ENCODE measurements at places on chromosomes 12 and 14.

DNA sequence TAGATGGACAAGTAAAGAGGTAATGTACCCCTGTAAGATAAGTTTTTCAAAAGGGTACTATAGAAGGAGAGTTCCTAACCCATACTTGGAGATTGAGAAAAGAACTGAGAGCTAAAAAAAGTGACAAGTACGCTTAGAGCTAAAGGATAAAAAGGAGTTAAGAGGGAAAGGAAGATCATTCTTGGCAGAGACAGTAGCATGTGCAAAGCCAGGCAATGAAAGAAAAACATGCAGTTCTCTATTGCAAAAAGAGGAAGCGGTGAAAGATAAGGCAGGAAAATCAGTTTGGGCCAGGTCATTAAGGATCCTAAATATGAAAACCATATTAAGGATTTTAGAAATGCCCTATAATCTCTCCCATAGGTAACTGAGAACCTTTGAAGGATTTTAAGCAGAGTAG, 500.4 kb upstream of the GARIN6 start:
- no peak for DNase-seq

DNA sequence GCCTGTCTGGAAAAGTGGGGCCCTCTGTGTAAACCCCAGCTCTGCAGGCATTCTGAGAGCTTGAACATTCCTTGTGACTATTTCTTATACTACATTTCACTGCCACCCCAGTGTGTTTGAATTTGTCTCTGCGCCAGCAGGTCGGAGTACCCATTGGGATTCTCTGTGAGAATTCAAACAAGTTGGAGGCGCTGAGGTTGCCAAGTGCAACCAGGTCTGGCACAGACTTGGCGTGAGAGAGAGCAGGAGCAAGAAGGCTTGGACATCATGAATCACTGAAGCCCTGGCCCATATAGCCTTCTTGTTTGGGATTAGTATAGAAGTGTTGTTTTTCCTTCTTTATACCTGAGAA, 33.0 kb upstream of the ATP2A2 start:
- DNase-seq, result no peak

DNA sequence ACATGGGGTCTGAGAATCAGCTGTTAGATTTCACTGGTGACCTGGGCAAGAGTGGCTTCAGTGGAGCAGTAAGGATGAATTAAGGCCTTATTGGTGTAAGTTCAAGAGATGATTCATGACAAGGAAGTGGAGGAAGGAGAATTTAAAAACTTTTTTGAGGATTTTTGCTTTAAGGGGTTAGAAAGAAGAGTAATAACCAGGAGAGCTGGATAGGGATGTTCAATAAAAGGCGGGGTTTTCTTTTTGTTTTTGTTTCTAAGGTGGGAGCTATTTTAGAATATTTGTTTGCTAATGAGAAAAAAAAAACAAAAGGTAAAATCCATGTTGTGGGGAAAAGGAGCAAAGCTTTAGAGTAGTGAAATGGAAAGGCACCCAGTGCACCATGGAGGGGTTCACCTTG, 15.2 kb upstream of the TUBA1B start:
- no peak for DNase-seq

GRCh38 chr14:105148604-105149145, 19.9 kb downstream of the JAG2 start:
- no peak for DNase-seq

- no peak for DNase-seq
Measured at GRCh38 chr12:47729233-47729632, 3.9 kb upstream of the ENDOU start.

All from NCI-H2081 (cell line).